Activated naive CD4-positive, alpha-beta T cell (primary cell): ENCODE measurements at places on chromosomes 4 and X.

DNA sequence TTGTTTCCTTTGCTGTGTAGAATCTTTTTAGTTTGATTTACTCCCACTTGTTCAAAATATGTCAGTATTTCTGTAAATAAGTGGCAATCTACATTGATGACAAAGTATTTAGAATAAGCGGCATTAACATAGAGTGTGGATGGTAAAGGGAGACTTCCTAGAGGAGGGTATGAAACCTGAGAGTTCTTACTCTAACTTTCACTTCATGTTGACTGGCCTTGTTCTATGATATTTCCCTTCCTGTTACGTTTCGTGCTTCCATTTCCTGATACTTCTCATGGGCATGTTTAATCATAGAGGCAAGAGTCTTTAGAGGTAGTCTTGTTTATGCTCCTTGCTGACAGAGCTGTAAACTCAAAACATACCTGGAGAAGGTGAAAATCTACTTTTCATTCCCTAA lies 408.9 kb downstream of the GLUD2 start:
- no peak for DNase-seq

GRCh38 chrX:40015693-40016092 lies 82.1 kb downstream of the BCOR start:
- DNase-seq: no peak

DNA sequence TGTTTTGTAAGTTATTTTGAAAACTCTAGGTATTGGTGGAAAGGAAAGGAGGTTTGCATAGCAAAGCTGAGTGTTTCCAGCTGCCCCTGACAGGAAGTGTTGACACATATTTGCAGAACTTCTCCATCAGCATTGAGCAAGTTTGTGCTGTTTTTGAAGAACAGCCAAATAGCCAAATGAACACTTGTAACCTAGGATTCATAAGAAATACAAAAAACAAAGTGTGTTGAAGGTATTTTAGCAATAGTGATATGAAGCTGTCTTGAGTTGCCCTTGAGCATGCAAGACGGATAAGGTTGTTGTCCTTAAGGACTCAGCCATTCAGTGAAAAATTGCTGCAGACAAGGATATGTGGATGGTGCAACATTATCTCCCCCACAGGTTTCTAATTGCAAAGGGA lies 68.3 kb upstream of the PGM2 start:
- DNase-seq: no peak

DNA sequence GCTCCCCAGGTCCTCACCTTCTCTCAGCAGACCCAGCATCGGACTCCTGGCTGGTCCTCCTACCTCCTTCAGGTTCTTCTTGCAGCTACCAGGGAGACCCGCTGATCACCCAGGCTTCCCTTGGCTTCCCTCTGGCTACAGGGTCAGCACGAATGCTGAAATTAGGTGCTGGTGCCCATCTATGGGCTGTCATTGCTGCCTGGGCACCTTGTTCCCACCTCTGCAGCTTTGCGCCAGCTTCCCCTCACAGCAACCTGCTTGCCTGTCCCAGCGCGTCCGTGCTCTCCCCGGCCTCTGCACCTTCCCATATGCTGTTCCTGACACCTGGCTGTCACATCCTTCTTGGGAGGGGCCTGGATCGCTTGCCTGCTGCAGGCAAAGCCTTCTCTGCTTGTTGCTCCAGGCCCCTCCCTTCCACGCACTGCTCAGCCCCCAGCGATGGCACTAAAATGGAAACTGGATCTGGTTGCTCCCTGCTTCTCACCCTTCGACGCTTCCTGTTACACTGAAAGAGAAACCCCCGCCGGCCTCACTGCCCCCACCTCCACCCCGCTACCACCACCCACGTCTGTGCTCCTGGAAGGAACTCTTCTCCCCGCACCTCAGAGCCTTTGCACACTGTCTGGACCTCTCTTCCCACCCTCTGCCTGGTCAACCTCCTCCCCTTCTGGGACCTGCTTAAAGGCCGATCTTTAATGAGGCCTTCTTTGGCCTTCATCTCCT lies 22.2 kb downstream of the C4orf50 start:
- no peak for DNase-seq

GRCh38 chrX:40012039-40012867 lies 85.5 kb downstream of the BCOR start:
- DNase-seq: no peak

- no peak for DNase-seq
These were observed 34.6 kb upstream of the WFS1 start for GRCh38 chr4:6235012-6235411.

- no peak for DNase-seq
These were observed 150.8 kb downstream of the PTTG2 start for GRCh38 chr4:38111024-38111423.

DNA sequence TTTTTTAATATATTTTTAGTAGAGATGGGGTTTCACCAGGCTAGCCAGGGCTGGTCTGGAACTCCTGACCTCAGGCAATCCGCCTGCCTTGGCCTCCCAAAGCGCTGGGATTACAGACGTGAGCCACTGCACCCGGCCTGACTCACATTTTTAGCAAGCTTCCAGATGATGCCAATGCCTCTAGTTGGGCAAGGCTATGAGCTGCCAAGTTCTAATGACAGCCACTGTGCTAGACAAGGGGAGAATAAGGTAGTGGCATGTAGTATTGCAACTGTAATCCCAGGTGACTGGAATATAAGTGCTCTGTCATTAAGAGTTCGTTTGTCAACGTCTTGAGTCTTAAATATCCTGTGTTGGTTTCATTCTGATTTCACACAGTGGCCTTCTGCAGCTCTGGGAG lies 96.7 kb downstream of the SLIT2 start:
- DNase-seq: no peak

- DNase-seq: no peak
These were observed 285.1 kb downstream of the FRMPD4 start for GRCh38 chrX:12423346-12423745.

- no peak for DNase-seq
These were observed 73.8 kb downstream of the POLA1 start for GRCh38 chrX:24767557-24767956.

DNA sequence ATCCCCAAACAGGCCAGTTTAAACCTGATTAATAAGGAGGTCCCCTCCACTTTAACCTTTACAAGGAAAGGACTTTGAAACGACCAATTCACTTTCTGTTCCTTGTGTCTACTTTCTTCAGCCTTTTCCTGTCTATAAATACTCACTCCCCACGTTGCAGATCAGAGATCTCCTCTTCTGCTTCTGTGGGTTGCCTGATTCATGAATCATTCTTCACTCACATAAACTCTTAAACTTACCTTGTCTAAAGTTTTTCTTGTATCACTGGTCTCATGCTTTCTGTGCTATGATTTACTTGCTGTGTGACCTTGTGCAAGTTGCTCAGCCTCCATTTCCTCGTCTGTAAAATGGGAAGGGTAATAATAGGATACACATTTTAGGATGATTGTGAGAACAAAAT lies 236.1 kb downstream of the QDPR start:
- no peak for DNase-seq

GRCh38 chr4:60500810-60501209 lies 699.3 kb upstream of the ADGRL3 start:
- DNase-seq: no peak

DNA sequence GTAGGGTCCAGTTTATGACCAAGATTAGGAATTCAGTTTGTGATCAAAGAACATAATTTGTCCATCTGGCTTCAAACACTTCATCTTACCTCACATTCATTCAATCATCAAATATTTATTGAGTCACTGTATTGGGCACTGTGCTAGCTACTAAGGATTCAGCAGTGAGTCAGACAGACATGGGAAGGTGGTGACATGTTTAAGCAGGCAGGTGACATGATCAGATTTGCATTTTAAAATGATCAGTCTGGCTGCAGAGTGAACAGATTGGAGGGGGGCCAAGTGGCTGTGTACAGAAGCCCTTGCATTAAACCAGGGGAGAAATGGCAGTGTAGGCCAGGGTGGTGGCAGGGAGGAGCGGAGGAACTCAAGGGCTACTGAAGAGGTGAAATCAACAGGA lies 25.1 kb upstream of the APLN start:
- no peak for DNase-seq

DNA sequence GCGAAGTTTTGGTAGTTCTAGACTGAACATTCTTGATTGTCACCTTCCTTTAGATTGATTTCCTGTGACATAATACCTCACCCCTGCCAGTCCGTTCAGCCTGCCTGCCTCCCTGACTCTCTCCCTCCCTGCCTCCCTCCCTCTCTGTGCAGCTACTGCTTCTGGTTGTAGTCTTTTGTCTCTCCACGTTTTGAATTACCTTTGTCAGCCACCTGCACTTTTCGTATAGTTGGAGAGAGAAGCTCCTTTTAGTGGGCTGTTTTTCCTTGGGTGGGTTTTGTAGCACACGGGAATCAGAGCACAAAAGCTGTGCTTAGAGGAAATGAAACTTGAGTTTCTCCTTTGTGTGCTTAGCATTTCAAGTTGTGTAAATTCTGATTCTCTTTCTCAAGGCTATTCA lies 32.6 kb upstream of the MSMO1 start:
- DNase-seq: no peak

DNA sequence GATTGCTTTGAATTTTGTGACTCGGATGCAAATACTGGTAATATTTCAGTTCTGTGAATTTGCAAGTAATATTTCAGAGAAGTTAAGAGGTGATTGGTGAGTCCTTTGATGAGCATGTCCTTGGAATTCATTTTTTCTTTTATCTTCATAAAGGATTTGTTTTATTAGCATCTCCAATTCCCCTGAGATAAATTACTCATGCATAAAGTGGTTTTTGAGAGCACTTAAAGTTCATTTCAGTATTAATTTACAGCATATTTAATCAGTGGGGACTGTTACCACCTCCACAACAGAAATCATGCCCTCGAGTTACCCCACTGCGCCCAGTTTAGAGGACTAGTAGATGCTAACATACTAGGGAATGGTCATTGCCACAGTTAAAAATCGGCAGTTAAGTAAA lies 65.0 kb downstream of the ZFX start:
- no peak for DNase-seq

DNA sequence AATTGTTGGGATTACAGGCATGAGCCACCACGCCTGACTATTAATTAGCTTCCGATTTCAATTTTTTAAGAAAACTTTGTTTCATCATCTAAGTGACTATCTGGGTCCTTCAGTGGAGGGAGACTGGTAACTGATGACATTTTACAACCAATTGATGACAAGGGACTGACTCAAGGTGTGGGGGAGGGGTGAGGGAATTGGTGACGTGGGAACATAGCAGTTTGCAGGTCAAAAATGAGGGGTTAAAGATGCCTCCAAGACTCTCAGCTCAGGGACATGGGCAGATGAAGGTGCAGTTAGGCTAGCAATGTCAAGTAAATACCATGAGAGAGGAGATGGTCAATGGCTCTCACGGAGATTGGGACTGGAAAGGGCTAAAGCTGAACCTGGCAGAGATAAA lies 5.7 kb upstream of the FAM9C start:
- no peak for DNase-seq

DNA sequence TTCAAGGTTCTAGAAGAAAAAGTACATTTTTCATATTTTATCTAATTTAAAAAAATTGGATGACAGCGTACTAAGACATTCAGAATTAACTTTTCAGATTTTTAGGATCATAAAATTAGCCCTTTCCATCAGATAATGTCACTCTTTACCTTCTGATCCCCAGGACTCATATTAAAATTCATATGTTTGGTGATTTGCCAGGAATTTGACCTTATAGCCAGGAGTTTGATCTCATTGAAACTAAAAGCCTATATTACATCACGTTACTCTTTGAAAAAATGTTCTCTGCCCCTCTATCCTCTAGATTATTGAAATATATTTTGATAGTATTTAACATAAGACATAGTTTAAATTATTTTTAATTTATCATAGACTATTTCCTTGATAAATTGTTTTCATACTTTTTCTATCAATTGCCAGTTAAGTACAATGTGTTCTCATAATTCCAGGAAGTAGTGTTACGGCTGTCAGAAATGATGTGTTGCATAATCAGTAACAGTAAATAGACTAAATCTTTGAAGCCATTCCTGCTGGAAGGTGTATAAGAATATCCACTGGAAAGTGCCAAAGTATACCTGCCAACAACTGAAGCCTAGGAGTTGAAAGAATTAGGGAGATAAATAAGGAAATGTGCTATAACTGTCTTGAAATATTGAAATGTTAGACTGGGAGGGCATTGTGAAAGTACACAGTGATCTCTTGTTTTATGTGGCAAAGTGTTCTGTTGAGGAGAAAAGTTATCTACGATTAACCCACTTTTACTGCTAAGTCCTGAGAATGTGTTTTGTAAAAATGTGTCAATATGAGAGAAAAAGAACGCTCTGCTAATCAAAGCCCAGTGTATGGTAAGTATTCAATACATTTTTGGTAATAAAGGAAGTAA lies 32.9 kb upstream of the PDGFC start:
- DNase-seq: no peak

GRCh38 chr4:80255329-80256095 lies 11.0 kb upstream of the FGF5 start:
- no peak for DNase-seq

- DNase-seq: no peak
These were observed 215.9 kb downstream of the MID1 start for GRCh38 chrX:10404436-10404835.

- DNase-seq: no peak
These were observed 6.0 kb upstream of the VSIG4 start for GRCh38 chrX:66045894-66046293.

- no peak for DNase-seq
These were observed 81.1 kb downstream of the VMA21 start for GRCh38 chrX:151478058-151478457.

- DNase-seq: no peak
These were observed 313.4 kb downstream of the TENM3 start for GRCh38 chr4:182556580-182556979.

GRCh38 chrX:154735695-154736393 lies 15.0 kb downstream of the GAB3 start:
- DNase-seq: no peak

- no peak for DNase-seq
These were observed at the start of gene GABRE for GRCh38 chrX:151974336-151975227. TSS of gene GABRE (minus strand) at chrX:151974676. CDS start at chrX:151974625, 51 bp downstream.

- no peak for DNase-seq
These were observed 13.6 kb downstream of the ACSL1 start for GRCh38 chr4:184812199-184812542.

- no peak for DNase-seq
These were observed 113.4 kb downstream of the SCLT1 start for GRCh38 chr4:128979934-128980333.

DNA sequence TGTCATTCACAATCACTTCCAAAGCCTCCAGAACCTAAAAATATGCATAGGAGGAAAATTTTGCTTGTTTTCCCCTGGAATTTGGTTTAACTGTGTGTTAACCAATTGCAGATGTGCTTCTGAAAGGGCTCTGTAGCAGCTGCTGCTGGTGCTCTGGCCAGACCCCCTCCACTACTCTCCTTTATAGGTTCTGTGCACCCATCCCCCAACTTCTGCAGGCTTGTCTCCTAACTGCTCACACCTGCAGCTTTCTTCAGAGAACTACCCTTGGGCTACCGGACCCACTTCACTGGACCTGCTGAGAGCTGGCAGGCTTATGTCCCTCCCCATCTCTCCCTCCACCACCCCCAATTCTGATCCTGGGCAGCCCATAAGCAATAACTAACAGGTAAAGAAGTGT lies 662.1 kb upstream of the DIPK2B start:
- no peak for DNase-seq

- no peak for DNase-seq
These were observed 33.8 kb upstream of the FGFR3 start for GRCh38 chr4:1759170-1759817.
